ENCODE measurements at places on chromosomes 2 and 18.

DNA sequence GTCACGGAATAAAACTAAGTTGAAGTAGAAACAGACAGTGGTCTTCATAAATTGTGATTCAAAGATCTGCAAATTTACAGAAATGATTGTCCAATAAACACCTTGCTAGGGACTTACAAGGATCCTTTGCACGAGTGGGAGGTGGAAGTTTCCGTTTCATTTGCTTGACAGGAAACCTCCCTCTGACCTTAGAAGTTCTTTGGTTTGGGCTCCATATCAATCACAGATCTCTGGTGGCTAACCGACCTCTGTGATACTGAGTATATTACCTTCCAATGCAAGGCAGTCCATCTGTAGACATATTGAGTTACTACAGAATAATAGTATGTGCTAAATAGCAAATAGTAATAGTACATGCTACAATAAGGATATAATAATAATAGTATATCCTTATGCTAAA lies 33.7 kb upstream of the RNF152 start:
- peak; percentile 6 for DNase-seq

GRCh38 chr18:23142251-23142929 lies 7.1 kb downstream of the CABLES1 start:
- DNase-seq: no peak

GRCh38 chr18:2310886-2311285 lies 260.4 kb downstream of the METTL4 start:
- DNase-seq: no peak

DNA sequence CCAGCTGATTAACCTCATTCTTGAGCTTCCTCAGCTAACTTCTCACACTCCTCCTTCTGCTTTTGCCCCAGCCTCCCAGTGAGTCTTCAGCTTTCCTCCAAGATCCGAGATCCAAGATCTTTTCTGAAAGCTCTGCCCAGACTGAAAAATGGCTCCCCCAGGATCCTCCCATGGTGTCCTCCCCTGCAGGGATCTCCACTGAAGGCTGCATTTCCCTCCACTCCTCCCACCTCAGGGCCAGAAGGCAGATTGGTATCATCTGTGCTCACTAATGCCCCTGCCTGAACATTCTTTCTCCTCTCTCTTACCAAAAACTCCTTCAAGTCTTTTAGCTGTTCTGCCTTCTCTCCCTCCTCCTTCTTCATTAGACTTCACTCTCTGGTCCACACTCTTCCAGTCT lies 6.1 kb upstream of the FOXI3 start:
- DNase-seq: no peak

- no peak for DNase-seq
These were observed 108.5 kb downstream of the RAPGEF4 start for GRCh38 chr2:172843902-172844715.

GRCh38 chr18:24837066-24837465 lies 376.6 kb downstream of the HRH4 start:
- no peak for DNase-seq

DNA sequence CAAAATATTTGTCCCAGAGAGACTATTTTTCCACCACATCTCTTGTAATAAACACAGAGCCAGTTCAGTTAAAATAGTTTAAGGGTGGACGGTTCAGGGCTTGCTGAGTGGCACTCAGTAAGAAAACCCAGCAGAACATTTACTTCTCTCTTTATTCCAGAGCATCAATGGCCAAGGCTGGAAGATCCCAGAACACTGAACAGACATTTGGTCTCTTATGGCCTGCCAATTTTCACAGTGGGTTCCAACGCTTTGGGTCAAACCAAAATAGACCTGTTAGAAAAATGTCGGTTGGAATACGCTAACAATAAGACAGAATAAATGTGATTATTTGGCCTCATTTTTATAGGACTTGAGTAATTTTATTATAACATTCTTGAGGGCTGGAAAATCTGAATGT lies 580.3 kb upstream of the TMEFF2 start:
- DNase-seq: no peak

GRCh38 chr18:11689669-11690565 lies 853 bp downstream of the GNAL start:
- DNase-seq: no peak

- DNase-seq: no peak
These were observed 21.3 kb downstream of the LPIN1 start for GRCh38 chr2:11767779-11768178.

GRCh38 chr2:220785178-220785577 lies 786.9 kb downstream of the EPHA4 start:
- DNase-seq: no peak

- DNase-seq: no peak
These were observed 141.5 kb downstream of the PIGN start for GRCh38 chr18:62045316-62045715.

GRCh38 chr2:160209516-160209856 lies 9.4 kb upstream of the ITGB6 start:
- no peak for DNase-seq

DNA sequence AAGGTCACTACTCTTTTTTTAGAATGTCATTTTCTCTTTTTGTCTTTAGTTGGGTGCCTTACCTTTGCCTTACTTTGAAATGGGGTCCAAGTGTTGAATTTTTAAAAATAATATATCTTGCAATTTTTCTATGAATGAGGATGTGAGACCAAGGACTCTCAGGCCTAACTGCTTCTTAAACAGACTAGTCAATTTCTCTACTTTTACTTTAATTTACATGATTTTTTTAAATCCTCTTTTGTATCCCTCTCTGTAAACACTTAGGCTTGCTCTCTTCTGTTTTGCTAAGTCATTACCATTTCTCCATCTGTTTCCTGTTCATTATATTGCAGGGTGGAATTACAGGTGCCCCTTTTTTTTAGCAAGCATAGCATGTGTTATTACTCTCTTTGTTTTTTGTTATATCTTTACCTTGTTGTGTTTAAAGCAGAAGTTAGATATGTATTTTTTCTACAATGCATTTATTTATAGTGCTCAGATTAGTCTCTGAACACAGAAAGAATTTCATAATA lies 261.8 kb downstream of the SPAG16 start:
- no peak for DNase-seq

DNA sequence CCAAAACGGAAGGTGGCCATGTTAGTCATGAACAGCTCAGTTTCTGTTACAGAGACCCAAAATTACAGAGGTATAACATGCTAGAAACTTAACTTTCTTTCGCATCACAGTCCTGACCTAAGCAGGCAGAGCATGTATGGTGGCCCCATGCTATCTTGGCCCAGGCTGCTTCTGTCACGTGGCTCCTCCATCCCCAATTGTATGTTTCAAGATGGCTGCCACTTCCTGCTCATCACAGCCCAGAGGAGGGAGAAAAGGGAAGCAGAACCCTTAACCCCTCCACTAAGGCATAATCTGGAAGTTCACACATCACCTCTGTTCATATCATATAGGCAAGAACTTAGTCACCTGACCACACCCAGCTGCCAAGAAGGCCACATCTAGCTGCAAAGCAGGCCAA lies 28.7 kb downstream of the CDK15 start:
- no peak for DNase-seq

DNA sequence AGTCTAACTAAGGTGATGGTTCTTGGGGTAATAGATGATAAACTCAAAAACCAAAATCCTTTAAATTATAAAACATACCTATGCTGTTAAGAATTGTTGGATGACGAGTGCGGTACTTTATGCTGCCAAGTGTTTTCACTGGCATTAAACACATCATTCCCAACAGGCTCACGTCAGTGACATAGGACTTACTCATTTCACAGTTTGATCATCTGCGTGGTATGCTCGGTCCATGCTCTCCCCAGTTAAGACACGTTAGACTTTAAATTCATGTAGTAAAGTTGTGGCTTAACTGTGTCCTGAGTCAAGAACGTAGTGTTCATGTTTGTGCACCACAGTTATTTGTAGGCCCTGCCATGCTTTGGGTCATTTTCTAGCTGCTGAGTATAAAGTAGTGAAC lies 125.6 kb upstream of the MYT1L start:
- DNase-seq: no peak

DNA sequence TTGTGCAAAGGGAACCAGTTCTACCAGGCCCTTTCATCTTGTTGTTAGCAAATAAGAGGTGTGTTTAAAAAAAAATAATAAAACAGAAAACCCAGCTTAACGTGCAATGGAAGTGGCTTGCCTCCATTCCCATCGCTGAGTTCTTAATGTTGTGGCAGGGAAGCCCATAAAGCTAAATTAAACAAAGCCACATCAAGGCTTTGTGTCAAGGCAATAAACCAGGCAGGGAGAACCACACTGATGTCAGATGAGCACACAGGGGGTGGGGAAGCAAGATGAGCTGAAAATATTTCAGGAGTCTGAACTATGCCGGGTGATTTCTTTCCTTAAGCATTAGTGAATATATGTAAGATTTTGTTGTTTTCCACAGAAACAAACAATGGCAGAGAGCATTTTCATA lies 73.5 kb downstream of the PHLPP1 start:
- no peak for DNase-seq

DNA sequence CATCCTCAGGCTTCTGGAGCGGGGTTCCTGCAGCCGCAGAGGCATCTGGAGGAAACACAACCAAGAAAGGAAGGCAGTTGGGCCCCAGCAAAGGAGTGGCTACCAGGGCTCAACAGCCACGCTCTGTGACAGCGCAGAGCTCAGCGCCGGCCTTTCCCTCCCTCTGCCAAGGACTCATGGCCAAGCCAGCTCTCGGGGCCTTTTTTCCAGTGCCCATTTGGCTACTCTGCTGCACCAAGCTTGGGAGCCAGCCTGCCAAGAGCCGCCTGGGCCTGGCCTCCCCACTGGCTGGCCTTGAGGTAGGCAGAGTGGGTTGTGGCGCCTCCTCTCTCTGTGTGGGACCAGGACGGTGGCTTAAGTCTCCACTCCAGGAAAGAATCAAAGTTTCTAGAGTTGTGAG lies 7.2 kb upstream of the CCDC74A start:
- no peak for DNase-seq

Measured in activated T-cell treated with anti-CD3 and anti-CD28 coated beads for 4 hours (primary cell).